RWPE2 (cell line): ENCODE measurements at places on chromosomes 3 and 15.

GRCh38 chr15:68924866-68925560 is 5.3 kb upstream of the SPESP1 start:
- peak; percentile 78 for DNase-seq

- peak; percentile 20 for DNase-seq
These were observed 227.7 kb downstream of the ADAMTS17 start for GRCh38 chr15:100114100-100114499.

GRCh38 chr3:66350601-66351000 is 129.8 kb downstream of the SLC25A26 start:
- no peak for DNase-seq

DNA sequence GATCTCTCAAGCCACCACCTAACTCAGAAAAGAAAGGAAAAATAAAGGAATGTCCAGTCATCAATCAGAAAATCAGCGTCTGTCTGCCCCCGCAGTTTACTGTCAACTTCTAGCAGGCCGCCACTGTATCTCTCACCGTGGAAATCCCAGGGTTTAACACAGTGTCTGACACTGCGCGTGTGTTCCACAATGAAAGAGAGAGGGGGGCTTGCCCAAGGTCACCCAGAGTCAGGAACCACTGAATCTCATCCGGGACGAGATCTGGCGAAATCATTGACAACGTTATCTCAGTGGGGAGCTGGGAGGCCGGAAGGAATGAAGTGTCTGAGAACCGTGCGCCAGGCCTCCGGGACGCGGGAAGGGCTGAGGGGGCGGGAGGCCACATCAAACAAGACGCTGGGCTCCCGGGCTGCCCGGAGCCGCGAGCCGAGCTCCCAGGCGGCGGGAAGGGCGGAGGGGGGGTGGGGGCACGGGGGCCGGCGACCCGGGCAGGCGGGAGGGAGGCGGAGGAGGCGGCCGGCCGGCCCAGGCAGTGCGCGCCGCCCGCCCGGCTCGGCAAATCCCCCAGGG is 2.2 kb upstream of the HES1 start:
- DNase-seq = no peak

- no peak for DNase-seq
These were observed 55.2 kb downstream of the ITPR1 start for GRCh38 chr3:4548356-4548755.

DNA sequence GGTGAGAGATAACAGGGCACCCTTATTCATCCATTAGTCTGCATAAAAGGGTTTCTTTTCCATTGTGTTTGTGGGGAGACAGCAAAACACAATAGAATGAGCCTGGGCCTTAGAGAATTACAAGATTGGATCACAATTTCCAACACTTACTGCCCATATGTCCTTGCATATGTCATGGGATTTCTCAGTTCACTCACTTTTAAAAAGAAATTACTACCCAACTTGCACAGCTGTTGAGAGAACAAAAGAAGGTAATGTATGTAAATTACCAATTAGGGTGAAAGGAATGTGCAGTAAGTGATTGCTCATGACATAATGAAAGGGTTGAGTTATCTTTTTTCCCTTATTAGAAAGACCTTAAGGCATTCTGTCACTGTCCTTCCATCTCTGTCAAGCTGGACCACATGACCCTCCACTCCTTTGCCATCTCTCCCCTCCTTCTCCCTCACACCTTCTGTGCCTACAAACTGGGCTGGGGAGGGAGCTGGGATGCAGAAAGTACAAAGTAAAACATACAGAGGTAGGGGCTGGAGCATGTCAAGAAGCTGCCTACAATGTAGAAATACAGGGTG is 244.2 kb downstream of the ZMAT3 start:
- DNase-seq = no peak

DNA sequence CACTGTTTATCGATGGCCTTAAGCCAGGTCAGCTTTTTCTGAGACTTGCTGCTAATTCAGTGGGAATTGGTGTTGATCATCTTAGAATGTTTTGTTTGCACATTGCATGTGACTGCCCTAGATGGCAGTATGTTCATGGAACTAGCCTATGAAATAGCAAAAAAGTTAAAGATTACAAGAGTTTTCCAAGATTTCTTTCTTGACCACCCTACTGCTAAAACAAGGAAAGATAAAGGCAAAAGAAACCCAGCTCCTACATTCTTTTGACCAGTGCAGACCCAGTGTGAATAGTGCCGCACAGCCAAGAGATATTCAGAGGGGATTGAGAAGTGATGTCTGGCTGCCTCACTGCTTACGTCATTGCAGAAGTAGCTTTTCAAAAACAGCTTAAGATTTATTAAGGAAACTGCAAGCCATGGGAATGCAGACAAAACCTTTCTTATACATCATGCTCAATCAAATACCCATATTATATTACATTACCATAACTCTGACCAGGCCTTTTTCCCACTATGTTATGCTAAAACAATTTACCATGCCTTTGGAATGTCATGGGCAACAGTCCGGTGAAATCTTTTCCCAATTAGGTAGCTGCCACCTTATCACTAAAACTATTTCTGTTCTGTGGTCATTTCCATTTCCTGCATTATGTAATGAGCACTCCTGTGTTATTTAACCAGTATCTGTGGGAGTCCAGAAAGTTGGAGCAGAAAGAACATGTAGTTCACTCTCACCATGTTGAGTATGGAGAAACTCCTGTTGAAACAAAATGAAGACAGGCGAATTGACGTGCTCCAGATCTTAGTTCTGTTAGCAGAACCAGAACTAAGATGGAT is 6.0 kb downstream of the PHLDB2 start:
- DNase-seq = no peak

- DNase-seq = peak; percentile 80
These were observed at the start of gene ZNF592 for GRCh38 chr15:84748274-84749110. TSS of gene ZNF592 (plus strand) at chr15:84748592. CDS start at chr15:84782676, 34,084 bp downstream.

DNA sequence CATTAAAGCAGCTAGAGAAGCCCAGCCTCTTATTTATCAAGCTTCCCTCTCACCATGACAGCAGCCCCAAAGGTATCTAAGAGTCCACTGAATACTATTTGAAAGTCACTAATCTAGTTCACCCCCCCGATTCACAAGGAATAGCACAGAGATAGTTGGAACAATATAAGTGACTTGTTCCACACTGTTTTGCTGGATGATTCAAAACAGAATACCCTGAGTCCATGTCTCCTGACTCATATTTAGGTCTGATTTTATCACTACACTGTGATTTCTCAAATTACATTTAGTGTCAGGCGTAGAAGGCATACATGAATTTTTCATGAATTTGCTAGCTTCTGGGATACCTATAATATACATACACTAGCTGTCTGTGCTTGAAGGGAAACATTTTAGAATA is 18.7 kb upstream of the EOGT start:
- DNase-seq = no peak

- DNase-seq = peak; percentile 47
These were observed 30.9 kb upstream of the CLK3 start for GRCh38 chr15:74584779-74585178.

DNA sequence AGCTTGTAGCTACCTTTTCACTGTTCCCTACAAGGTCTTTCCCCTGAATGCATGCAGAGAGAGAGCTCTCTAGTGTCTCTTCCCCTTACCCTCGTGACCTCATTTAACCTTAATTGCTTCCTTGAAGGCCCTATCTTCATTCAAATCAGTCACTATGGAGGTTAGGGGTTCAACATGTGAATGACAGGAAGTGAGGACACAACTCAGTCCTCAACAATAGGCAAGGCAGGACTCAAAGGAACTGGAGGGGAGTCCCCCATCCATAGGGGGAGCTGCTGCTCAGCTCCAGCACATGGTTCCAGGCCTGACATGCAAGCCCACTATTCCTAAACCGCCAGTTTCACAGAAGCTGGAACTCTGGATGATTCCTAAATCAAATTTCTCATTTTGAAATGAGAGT is 33.8 kb upstream of the GYG1 start:
- no peak for DNase-seq

DNA sequence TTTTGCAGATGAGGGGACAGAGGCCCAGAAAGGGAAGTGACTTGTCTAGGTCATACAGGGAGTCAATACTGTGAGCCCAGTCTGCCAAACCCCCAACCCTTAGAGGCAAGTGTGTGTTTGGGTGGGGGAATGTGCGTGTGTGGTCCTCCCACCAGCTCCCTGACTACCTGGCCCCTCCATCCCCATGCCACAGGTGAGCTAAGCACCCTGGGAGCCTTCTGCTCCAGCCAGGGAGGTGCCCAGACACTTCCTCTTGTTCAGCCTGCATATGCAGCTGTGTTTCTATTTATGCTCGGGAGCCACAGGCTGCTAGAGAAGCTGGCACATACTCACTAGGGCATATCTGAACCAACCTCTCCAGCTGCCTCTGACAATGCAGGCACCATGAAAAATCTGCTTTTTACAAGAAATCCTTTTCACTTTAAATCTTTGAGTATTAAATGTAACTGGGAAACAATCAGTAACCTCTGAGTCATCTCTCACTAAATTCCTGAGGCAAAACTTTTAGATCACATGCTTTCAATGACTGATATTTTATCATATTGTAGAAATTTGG is 20.7 kb downstream of the TBC1D2B start:
- DNase-seq = no peak
